Nucleus accumbens (tissue), 56 donors: ENCODE measurements at places on chromosomes 1 and 21.
A peak's percentile ranks its signal among the peaks of the same experiment; 100 is the strongest.

DNA sequence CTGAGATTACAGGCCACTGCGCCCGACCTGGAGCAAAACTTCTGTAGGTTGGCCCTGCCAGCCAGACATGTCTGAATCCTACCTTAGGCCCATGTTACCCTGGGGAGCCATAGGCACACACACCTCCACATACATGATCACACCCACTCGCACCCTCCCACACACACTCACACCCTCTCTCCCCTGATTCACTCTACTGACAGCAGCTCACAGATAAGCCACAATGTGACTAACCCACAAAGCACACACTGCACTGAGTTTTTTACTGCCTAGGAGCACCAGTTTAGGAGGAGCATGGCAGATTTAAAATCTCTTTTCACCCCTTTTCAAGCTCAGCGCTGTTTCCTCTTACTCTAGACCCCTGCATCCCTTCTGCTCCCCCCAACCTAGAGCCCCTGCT lies 41.7 kb downstream of the SLC30A1 start:
- DNase-seq = no peak

GRCh38 chr1:109640285-109640865 lies 15.5 kb upstream of the GSTM4 start:
- peak; percentile 93 for DNase-seq

GRCh38 chr1:228241259-228241658 lies 33.4 kb downstream of the OBSCN start:
- no peak for DNase-seq

DNA sequence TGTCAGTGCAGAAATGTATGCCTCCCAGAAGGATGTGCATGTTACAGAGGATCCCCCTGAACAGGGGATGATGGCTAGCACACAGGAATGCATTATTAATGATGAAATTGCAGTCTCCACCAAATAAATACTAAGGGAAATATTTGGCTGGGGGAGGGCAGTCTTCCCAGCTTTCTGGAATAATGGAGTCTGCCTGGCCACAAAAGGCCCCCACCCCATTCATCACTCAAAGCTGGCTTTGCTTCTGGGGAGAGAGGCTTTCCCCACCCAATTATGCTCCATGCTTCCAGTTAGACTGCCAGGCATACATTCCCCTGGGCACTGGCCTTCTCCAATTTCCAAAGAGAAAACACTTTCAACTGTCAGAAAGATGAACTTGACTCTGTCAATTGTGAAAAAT lies 302.7 kb downstream of the SIPA1L2 start:
- no peak for DNase-seq

DNA sequence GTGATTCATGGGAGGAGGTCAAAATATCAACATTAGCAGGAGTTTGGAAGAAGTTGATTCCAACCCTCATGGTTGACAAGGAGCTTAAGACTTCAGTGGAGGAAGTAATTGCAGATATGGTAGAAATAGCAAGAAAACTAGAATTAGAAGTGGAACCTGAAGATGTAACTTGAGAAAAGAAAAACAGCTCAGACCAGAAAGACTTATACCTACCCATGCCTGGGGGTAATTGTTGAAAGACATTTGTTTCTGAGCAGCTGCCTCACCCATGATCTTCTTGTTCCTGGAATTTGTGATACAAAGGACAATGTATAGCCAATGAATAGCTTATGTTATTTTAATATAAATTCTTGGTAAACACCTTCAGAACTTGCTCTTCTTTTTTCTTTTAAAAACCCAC lies 128.6 kb downstream of the LRIG2 start:
- no peak for DNase-seq

DNA sequence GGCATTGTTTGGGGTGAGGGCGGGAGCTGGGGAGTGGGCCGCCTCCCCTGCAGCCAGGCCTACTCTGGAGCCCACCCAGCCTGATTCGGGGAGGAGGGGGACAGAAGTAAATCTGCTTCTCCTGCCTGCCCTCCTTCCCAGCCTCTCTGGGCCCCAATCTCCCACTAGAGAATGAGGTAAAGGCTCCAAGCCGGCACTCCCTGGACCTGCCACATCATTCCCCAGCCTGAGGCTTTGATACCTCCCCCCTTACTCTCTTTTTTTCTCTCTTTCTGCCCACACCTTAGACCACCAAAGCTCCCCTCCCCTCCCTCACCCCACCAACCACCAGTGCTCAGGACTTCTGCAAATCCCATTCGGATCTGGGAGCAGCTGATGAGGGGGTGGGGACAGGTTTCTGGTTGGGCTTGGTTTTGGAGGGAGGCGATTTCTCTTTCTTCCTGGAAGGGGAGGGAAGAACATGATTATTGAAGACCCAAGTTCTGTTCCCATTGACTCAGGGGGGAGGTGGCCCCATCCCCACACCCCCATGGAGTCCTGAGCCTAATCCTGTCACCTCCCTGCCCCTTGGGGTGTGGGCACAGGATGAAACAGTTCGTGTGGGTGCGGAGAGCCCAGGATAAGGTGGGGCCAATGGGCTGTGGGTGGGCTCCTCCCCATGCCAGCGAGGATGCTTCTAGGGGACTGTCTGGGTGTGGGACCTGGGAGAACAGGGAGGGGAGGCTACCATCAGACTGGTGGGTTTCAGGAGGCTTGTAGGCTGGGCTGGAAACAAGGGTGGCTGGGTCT lies 1.3 kb downstream of the MAP7D1 start:
- peak; percentile 59 for DNase-seq

DNA sequence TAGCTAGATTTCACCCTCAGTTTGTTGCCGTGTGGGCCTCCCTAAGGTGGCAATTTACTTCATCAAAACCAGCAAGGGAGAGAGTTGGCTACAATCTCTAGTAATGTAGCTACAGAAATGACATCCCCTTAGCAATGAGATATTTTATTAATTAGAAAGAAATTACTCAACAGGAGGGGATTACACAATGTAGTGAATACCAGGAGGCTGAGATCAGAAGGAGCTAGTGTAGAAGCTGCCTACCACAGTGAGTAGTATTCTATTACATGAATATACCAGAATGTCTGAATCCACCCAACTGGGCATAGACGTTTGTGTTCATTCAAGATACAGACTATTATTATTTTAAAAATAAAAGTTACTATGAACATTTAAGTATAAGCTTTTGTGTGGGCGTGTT lies 868.2 kb upstream of the CXADR start:
- no peak for DNase-seq
